ENCODE measurements at places on chromosomes 7 and 10.

DNA sequence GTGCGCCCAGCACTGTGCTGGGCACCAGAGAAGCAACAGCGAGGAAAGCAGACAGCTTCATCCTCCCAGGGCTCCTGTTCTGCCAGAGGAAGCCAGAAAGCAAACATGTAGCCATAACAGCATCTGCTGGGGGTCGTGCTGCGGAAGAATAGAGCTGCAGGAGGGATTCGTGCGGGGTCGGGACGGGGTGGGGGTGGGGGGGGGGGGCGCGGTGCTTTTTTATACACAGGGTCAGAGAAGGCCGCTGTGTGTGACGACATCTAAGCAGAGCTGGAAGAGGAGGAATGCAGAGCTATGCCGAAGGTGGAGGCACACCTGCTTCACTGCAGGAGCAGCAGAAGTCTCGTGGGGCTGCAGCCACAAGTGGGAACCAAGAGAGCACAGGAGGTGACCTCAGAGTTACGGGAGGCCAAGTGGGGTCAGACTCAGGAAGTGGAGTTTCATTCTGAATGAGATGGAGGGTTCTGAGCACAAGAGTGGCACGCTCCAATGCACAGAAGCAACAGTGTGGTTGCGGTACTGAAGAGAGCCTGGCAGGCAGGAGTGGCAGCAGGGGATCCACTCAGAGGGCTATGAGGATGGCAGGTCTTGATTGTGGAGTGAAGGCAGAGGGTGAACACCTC is 11.1 kb downstream of the PKD1L1 start:
- no peak for DNase-seq

DNA sequence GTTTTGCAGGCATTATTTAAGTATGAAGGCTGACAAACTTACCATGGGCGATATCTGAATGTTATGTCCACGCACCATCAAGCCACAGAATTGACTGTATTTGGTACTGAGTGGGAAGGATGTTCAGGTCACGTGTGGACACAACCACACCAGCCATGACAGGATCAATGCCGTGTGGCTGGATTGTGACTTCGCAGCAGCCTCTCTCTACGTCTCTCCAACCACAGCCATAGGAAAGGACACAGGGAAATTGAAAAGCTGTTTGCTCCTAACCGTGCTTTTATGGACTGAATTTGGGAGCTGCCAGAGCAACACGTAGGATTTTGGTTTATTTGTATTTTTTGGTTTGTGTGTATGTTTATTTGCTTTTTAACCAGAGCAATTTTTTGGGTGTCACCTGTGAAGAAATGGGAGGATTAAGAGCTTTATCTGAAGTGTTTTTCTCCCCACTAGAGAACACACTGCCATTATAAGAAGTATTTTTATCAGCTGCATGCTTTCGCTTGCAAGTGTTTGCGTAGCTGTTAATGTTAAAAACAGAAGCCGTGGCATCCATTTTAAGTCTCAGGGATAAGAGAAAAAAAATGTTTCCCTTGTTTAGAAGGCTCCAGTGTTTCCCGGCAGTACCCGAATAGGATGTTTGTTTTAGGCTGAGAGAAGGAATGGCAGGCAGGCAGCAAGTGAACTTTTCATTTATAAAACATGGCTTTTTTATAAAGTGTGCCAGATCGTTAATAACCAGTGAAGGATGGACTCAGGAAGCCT is 401.1 kb upstream of the NFE2L3 start:
- no peak for DNase-seq

DNA sequence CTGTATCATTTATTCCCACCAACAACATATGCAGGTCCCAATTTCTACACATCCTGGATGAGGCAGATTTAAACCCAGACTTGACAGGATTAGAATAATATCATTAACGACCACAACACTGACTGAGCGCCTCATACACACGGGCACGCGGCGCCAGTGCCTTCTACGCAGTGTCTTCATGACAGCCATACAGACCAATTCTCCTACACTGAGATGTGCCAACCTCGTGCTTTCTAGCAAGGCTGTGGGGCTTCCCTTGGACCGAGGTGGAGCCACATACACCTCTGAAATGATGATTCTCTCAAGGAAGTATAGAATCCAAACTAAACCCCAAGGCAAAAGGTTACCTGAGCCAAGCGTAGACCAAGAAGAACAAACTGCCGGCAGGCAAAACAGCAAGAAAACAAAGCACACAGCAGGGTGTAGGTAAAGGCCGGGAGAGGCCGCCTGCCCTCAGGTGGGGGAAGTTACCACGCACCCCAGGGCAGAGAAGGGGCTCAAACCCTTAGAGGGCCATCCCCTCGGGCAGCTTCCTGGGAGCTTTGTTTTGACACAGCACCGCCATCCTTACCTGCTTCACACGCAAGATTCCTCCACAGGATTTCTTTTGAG is 75.8 kb downstream of the DLG5 start:
- no peak for DNase-seq

DNA sequence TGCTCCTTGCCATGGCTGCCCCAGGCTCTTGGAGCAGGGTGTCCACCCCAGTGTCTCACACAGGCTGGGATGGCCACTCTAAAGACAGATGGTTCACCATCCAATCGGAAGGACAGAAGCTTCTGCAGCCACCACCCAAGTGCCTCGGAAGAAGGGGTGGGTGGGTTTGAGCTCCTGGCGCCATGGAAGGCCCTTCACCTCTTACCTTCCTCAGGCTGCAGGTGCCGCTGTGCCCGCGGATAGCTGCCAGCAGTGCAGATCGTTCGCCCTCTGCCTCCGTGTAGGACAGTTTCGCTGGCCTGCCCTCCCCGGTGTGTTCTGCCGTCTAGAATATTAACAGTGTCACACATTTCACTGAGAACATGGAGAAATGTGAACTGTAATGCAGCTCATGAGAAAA is 243.6 kb upstream of the GRB10 start:
- no peak for DNase-seq

GRCh38 chr10:23530079-23530478 is 91.2 kb downstream of the OTUD1 start:
- DNase-seq, result no peak

DNA sequence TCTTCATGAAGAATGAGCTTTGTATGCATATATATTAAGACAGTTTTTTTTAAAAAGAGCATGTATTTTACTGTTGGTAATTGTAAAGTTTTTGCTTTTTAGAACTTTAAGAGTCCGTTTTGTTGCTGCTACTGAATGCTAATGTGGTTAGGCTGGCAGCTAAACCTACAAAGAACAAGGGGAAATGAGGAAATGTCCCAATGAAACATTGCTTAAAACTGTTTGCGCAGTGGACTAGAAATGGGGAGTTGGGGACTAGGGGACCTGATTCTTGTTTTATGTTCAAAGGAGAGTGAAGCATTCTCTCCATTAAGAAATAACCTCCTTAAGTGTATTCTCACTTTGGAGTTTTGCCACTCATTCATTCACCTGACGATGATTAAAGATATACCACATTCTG is 5.7 kb downstream of the NRF1 start:
- no peak for DNase-seq

- DNase-seq, result no peak
Measured at GRCh38 chr7:80942261-80943041, 23.6 kb upstream of the SEMA3C start.

GRCh38 chr10:112721080-112721698 is 228.9 kb upstream of the TCF7L2 start:
- no peak for DNase-seq

- no peak for DNase-seq
Measured at GRCh38 chr7:43834463-43835251, 34.7 kb downstream of the MRPS24 start.

DNA sequence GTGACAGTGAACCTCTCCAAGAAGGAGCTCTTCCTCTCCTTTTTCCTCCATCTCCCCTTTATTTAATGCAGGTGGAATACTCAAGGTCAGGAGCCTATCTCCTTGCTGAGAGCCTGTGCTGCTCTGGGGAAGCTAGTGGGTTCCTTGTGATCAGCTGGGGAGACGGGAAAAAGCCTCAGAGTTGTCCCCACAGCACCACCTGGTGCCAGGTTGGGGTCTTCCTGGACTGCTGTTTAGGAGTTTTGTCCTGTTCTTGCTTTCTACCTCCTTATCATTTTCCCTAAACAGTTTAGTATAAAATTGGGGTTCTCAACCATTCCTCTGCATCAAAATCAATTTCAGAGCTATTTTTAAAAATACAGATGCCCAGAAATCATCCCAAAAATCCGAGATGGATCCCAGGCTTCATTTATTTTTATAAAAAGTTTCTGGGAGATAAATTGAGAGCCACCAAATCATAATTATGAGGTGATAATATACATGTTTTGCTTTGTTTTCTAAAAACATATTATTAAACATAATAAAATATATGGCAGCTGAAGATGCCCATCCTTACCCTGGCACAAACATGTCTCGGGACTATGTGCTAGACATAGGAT is 44.3 kb downstream of the MACC1 start:
- DNase-seq, result no peak

- no peak for DNase-seq
Measured at GRCh38 chr7:99525713-99526440, 21.4 kb downstream of the ZKSCAN5 start.

DNA sequence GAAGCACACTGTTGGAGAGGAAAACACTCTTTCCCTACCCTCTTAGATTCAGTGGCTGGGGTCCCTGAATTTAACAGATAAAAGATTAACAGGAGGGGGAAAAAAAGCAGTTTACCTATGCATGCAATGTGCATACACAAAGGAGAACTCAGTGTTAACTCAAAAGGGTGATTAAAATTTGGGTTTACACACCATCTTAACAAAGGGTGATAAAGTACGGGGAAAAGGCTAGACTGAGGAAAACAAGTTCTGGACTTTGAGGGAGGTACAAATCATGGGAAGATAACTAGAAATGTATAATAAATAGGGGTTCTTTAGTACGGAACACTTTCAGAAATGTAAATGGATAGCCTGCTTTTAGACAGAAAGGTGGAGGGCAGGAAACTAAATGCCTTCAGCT is 83.1 kb downstream of the SRPK2 start:
- DNase-seq, result no peak

DNA sequence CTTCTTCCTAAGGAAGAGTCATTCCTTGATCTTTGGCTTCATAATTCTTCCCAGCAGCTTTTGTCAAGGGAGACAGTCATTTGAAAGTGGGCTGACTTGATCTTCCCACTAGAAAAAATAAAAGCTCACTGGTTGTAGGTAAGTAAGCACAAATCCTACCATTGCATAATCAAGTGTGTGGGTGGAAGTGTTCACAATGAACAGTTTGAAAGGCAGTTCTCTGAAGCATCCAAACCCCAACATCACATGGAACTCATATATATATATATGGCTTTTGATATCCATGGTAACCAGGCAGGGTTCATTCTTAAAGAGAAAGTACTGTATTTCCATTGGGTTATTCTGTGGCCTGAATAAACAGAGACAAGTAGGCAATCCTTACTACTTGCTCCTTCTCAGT is 51.6 kb downstream of the ARMH3 start:
- no peak for DNase-seq

- DNase-seq, result no peak
Measured at GRCh38 chr7:13524076-13524475, 465.4 kb downstream of the ETV1 start.

DNA sequence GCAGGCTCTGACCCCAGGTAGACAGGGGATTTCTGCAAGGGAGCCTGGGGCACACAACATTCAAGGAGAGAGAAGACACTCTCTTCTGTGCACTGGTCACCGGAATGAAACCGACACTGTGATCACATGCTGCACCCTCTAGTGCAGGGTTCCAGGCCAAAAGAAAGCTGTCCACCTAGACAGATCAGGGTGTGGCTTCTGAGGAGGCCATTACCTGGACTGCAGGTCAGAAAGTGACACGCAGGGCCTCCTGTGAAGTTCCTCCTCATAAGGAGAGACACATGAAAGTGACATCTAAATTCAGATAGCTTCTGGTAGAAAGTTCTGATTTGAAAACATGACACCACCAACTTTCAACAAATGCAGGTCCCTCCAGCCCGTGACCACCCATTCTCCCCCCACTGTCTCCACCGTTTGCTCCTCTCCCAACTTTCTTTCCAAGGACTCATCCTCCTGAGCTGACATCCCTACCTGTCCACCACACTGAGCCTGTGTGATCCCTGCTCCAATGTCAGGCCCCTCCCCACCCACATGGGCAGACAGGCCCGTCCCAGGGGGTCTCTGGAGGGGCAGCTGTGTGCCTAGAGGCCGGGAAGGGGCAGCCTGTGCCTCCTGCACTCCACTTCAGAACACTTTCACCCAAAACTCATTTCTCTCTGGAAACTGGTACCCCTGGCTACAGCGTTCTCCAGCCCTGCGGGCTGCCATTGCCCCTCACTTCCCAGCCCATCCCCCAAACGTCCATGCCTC is 198.0 kb downstream of the TNS3 start:
- DNase-seq, result no peak

Measured in NCI-H1436 treated with DMSO at 0.1 percent for 48 hours (cell line).